ENCODE measurements at places on chromosomes 3 and 15.

DNA sequence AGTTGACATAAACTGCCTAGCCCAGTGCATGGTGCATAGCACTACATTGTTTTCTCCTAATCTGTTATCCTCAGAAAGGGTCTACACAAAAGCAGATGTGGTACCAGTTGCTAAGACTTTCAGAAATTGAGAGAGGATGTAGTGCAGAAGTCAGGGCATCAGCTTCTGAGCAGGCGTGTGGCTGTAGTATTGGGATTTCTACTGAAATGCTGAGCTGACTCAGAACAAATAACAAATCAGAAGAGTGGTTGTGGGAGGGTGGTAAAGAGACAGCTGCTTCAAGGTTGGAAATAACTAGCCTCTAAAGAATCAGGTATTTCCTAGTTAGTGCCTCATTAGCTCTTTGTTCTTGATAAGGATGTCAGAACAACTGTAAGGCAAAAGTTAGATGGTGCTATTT lies 161.3 kb downstream of the AKAP13 start:
- DNase-seq = no peak

DNA sequence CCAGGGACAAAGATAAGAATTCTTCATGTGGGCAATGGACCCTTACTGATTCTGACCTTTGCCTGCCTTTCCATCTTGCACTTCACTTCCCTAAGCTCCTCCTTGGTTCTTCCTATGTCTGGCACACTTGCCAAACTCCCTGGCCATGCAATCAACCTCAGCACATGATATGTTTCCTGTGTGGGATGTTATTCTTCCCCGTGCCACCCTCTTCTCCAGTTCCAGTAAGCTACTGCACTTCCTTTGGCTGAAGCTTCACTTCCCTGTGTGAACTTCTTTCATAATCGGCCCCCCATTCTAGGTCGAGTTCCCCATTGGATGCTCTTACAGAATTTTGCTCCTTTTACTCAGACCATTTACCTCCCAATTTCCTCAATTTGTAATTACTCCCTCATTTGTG lies 10.7 kb upstream of the TASOR start:
- DNase-seq = no peak

- DNase-seq = no peak
These were observed 831 bp upstream of the ROBO2 start for GRCh38 chr3:77038930-77039605.

- DNase-seq = no peak
These were observed 253.9 kb downstream of the MCTP2 start for GRCh38 chr15:94485148-94485719.

DNA sequence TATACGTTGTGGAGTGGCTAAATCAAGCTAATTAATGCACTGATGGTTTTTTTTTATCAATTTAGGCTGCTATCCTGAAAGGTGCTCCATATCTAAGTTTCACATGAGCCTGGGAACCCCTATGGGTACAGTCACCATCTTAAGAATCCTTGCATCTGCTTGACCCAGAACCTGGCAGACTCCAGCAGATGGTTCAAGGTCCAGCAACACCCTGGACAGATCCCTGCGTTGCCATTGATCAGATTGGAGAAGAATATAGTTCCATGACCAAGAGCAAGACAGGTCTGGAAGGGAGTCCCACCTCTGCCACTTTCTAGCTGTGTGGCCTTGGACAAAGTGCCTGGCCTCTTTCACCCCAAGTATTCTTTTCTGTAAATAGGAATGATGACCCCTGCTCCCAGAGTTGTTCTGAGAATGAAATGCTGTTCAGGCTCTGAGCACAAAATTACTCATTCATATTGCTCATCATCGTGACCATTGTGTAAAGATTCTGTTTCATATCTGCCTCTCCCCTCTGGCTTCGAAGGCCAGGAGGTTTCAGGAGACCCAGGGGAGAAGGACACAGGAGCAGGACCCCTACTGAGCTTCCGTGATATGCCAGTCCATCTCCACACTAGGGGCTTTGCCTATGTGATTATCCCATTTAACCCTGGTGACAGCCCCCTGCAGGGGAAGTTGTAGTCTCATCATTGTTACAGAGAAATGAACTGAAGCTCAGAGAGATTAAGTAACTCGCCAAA lies 30.0 kb upstream of the TSEN2 start:
- DNase-seq = no peak
